NCI-H1417 treated with DMSO at 0.1 percent for 48 hours (cell line): ENCODE measurements at places on chromosomes 1 and 21.

GRCh38 chr1:205243350-205244191 lies 15.8 kb downstream of the TMCC2 start:
- DNase-seq = no peak

GRCh38 chr1:92538413-92539061 lies 51.8 kb upstream of the GFI1 start:
- DNase-seq = no peak

- no peak for DNase-seq
Observed at GRCh38 chr1:110383251-110383990, 7.4 kb downstream of the SLC16A4 start.

DNA sequence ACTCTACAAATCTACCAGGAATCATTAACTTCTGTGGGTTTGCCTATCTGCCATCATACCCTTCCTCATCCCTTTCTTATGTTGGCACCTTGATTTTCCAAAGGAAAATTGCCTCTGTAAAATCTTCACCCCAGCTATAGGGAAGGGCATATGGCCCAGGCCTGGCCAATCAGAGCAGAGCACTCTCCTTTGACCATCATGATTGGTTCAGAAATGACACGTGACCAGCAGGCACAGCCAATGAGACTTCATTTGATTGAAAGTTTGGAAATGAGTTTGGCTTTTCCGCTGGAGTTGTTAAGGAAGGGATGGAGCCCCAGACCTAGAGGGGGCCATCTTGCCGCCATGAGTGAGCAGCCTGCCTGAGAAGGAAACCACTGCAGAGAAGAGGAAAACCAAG lies 35.1 kb upstream of the IFFO2 start:
- no peak for DNase-seq

DNA sequence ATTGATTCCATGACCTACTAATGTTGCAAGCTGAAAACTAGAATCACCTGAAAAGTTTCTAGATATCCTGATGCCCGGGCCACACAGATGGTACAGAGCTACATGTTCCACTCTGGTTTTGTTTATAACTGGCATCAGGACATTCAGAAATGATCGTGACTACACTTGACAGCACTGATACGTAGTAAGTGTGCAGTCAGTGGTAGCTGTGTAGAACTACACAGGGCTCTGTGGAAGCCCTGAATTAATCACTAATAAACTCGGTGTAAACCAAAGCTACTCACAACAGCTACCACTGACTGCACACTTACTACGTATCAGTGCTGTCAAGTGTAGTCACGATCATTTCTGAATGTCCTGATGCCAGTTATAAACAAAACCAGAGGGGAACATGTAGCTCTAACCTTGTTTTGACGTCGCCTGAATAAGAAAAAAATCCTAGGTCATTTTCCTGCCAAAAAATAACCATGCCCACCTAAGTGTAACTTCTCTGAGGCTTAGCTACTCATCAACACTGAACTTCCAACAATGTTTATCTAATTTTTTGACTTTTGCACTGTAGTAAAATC lies 149.7 kb downstream of the TGFBR3 start:
- DNase-seq = no peak

DNA sequence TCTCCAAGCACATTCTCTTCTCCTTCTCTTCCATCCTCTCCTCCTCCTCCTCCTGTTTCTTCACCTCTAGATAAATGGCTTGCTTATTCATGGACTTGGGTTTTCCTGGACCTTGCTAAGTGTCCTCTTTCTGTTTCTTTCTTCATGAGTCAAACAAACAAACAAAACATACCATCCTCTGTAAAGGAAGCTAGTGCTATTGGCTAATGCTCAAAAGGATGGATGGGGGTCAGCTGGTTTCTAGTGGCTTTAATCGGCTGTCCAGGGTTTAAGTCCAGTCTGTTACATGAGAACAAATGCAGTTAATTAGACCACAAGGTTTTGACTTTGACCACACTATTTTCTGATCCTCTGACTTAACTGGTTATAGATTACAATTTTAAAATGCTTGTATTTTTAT lies 83.8 kb upstream of the TSPAN2 start:
- DNase-seq = no peak

GRCh38 chr1:63624911-63625310 lies 31.7 kb downstream of the PGM1 start:
- DNase-seq = no peak

DNA sequence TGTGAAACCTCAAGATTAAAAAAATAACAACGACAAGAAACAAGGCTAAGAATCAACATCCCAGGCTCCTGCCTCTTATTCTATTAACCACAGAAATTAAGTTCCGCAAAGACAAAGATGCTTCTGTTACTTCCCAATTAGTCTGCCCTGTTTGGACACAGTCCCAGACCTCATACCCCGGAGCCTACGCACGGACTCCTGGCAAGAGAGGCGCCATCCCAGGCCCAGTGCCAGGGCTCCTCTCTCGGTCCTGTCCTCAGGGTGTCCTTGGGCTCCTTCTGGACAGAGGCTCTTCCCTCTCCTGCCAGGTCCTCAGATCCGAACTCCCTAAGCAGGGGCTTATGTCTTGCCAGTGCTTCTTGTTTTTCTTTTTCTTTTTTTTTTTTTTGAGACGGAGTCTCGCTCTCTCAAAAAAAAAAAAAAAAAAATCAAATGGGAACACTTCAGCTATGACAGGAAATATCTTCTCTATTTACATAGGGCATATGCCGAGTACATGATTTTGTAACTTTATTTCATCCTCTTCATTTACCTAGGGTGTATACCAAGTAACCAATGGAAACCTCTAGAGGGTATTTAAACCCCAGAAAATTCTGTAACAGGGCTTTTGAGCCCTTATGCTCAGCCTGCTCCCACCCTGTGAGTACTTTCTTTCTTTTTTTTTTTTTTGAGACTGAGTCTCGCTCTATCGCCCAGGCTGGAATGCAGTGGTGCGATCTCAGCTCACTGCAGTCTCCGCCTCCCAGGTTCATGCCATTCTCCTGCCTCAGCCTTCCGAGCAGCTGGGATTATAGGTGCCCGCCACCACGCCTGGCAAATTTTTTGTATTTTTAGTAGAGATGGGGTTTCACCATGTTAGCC lies 11.7 kb upstream of the ENO1 start:
- no peak for DNase-seq

DNA sequence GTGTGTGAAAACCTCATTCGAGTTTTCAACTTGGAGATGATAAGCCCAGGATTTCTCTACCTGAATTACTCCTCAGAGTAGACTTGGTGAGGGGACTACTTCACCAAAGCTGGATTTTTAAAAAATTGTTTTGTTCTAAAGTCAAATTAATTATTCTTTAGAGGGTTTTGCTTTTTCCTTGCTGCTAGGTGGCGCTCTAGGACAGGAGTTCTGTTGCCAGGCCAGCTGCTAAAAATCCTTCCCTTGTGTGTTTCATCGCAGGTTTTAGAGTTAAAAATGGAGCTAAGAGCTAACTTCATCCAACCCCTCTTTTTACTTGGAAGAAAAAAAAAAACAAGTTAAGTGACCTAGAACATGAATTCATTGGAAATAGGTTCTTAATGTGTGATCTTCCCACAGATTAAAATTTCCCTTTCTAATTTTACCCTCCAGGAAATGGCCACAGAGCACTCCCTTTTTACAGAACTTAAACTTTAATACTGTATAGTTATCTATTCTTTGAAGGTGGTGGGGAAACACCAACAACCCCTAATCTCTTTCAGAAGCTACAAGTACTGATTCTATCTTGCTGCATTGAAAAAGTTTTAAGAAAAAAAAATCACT lies 36.7 kb upstream of the FAM163A start:
- DNase-seq = peak; percentile 0

- no peak for DNase-seq
Observed at GRCh38 chr1:246005067-246005466, 502.0 kb downstream of the SMYD3 start.

DNA sequence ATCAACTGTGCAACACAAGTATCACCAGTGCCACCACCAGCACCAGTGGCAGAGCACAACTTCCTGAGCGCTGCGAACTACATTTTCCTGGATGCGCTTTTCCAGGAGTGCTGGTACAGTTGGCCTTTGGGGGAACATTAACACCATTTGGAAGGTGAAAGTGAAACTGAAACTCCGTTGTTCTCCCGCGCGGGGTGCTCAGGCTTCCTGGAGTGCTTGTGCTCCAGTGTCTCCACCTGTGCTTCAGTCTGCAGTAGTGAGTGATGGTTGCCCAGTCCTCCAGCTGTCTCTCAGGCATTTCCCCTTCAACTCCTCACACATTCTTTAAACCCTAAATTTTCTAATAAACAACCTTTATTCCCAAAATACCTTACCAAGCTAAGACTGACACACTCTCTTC lies 187.8 kb downstream of the LRRIQ3 start:
- no peak for DNase-seq

DNA sequence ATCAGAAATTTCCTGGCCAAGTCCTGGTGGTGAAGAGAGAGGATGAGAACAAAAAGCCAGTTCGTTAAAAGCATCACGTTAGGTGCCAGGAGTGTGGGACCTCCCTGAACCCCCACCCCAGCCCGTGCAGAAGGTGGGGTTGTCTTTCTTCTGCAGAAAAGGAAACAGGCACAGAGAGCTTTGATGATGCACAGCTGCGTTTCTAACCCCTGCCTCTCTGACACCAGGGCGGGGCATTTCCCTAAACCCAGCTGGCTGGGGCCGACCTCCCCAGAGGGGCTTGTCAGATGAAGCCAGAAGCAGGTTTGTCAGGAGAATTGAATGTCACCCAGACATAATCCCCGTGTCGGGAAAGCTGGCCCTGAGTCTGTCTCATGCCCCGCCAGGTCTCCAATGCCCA lies 189.3 kb upstream of the EDN2 start:
- DNase-seq = no peak

GRCh38 chr1:118144684-118145083 lies 40.3 kb downstream of the SPAG17 start:
- DNase-seq = no peak

- no peak for DNase-seq
Observed at GRCh38 chr1:185846672-185847444, 112.7 kb downstream of the HMCN1 start.

DNA sequence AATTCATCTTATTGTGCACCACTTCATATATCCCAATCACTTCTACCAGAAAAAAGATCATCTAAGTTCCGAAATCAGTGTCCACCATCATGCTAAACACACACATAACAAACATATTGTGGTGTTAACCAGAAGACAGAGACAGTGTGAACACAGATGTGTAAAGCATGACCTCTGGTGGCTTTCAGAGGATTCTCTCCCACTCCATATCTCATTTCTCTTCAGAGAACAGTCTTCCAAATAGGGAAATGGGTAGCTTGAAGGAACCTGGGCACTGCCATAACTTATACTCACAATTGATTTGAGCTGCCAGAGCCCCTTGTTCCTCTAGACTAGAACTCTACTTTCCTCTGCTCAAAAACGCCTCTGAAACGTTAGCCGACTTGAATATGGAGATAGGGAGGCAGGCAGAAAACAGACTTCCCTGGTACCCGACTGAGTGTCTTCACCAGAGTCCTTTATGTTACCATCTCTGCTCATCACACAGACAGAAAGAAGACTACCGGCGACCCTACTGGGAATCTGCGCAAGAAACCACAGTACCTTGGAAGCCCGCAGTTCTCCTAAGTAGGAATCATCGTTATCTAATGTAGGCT lies 1.8 kb upstream of the ELAPOR1 start:
- DNase-seq = no peak

DNA sequence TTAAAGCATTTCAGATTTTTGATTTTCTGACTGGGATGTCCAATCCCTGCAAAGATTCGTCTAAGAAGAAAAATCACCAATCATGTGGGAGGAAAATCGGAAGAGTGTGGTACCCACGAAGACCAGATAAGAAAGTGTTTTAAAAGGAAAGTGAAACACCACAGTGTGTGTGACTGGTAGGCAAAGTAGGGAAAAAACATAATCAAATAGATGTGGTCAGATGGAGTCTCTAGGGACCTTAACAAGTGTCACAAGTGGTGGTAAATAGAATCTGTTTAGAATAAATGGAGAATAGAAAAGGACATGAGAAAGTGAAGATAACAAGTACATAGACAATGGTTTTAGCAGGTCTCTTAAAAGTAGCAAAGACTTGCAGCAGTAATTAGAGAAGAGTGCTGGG lies 154.6 kb downstream of the SLC30A10 start:
- no peak for DNase-seq
